ENCODE measurements at places on chromosomes 6 and 20. TPM values are rescaled to one million over a fixed set of nuclear protein-coding genes. Genes with fewer than 3 reads are reported as not detected.

The EBF4 gene
- 15.9 TPM for polyA plus RNA-seq

DNA sequence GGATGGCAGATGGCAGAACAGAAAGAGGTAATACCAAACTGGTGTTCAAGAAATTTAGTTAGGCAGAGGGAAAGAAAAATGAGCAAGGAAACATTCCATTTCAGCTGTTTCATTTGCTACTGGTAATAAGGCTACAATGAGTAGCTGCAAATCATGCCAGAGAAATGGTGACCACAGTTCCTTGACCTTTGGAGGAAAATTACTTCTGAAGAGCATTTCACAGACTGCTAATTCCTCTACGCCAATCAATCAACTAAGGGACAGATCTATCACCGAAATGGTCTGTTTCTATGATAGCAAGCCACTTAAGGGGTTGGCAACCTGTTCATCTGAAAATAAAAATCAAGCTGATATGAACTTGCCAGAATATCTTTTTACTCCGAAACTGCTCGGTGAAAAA, 119.5 kb downstream of the PTPRK start:
- no peak overlapping the region for H3K27ac ChIP-seq
- no peak overlapping the region for H3K4me3 ChIP-seq
- H3K27me3 ChIP-seq = no peaks in the 10 kb centered on the region
- H3K4me1 ChIP-seq = no peaks in the 10 kb centered on the region
- no peak for DNase-seq

DNA sequence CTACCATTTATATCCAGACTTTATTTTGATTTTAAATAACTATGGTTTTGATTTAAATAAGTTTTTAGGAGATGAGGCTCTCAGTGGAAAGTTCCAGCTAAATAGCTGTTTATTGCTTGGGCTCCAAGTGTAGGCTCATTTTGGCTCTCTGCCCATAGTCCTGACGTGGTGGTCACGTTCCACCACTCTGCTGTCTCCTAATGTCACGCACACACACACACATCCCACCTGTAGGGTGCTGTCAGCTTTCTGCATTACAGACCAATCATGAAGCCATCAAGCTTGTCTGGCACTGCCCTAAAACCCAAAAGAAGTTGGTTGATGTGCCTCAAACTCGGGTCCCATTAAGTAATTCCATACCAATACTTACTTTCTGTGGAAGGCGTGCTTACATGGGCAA, 45.4 kb downstream of the PANK2 start:
- no peak overlapping the region for H3K27ac ChIP-seq
- peaks cover 23% of the 10 kb centered on the region for H3K36me3 ChIP-seq
- no peaks in the 10 kb centered on the region for H3K27me3 ChIP-seq
- no peak for DNase-seq
- H3K4me3 ChIP-seq = no peak overlapping the region

The MAS1 gene
- polyA plus RNA-seq = not detected

GRCh38 chr6:28224131-28225055, 682 bp upstream of the ZSCAN9 start:
- H3K27me3 ChIP-seq = no peaks in the 10 kb centered on the region
- H3K36me3 ChIP-seq = peaks cover 24% of the 10 kb centered on the region
- peak overlapping the region; percentile 62 for H3K27ac ChIP-seq
- DNase-seq = peak; percentile 38
- peak overlapping the region; percentile 78 for H3K4me3 ChIP-seq

GRCh38 chr6:43524483-43524961, 7.6 kb downstream of the POLR1C start:
- DNase-seq = no peak
- no peak overlapping the region for H3K4me3 ChIP-seq
- H3K36me3 ChIP-seq = peaks cover 81% of the 10 kb centered on the region
- H3K4me1 ChIP-seq = no peaks in the 10 kb centered on the region
- H3K27ac ChIP-seq = no peak overlapping the region
- no peaks in the 10 kb centered on the region for H3K27me3 ChIP-seq

DNA sequence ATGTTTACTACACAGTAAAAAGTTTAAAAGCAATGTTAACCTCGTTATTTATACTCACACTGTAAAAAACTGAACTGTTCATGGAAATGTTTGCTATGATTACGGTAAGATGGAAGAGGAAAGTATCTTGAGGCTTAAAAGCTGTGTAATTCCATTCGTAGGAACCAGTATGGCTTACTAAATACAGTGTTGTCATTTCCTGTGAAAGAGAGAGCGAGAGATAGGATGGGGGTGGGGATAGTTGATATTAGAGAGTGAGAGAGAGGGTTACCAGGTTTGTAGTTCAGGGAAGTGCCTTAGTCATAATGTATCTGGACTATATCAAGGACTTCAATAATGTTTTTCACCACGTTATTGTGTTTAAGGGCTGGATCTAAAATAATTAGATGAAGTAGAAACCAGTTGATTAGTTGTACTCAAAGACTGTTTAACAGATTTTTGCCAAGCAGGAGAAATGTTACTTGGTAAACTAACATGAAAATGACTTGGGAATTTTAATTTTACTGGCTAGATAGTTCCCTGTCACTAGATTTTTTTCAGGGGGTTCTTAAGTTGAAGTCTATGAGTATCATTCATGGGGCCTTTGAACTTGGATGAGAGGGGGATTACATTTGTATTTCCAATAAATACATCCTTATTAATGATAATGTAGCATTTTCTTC, 30.4 kb downstream of the AFDN start:
- H3K27me3 ChIP-seq = no peaks in the 10 kb centered on the region
- DNase-seq = no peak
- H3K27ac ChIP-seq = peak overlapping the region; percentile 75
- peaks cover 14% of the 10 kb centered on the region for H3K4me1 ChIP-seq

DNA sequence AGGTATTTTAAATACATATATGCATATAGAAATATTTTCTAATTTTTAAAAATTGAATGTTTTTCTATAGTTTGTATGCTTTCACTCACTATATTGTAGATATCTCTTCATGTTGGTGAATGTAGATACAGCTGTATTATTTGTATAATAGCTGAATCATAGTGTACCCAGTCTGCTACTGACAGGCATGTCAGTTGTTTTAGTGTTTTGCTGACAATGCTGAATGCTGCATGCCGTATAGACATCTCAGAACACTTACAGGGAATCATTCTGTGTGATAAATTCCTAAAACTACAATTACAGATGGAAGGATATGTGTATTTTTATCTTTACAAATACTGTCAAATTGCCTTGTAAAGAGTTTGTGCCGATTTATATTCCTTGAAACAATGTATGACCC, 175.4 kb downstream of the SIM1 start:
- H3K27me3 ChIP-seq = no peaks in the 10 kb centered on the region
- no peak overlapping the region for H3K27ac ChIP-seq
- no peak for DNase-seq
- H3K4me3 ChIP-seq = no peak overlapping the region
- H3K36me3 ChIP-seq = no peaks in the 10 kb centered on the region

- H3K4me1 ChIP-seq = no peaks in the 10 kb centered on the region
- DNase-seq = no peak
- no peaks in the 10 kb centered on the region for H3K27me3 ChIP-seq
- no peaks in the 10 kb centered on the region for H3K36me3 ChIP-seq
- H3K4me3 ChIP-seq = no peak overlapping the region
Measured at GRCh38 chr6:53894091-53894490, 99.3 kb downstream of the LRRC1 start.

GRCh38 chr6:45163952-45164766, 164.0 kb upstream of the RUNX2 start:
- no peaks in the 10 kb centered on the region for H3K36me3 ChIP-seq
- H3K27me3 ChIP-seq = no peaks in the 10 kb centered on the region
- DNase-seq = no peak
- no peak overlapping the region for H3K4me3 ChIP-seq

DNA sequence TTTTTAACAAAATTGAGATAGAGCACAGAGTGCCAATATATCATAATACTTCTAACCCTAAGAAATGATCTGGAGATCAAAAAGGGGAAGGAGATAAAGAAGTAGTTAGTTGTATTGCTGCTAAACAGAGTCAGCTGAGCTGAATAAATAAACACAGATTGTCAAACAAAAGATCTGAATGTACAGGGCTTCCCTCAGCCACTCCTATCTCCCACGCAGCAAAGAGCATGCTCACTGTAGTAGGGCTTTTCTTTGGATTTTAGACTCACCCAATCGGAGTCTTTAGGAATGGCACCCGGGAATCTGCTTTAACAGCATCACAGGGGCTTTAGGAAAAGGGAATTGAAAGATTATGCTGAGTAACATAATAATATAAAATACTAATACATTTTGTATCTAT, 222.2 kb upstream of the STXBP5 start:
- H3K4me3 ChIP-seq = no peak overlapping the region
- H3K36me3 ChIP-seq = no peaks in the 10 kb centered on the region
- no peaks in the 10 kb centered on the region for H3K4me1 ChIP-seq
- no peak overlapping the region for H3K27ac ChIP-seq
- H3K27me3 ChIP-seq = no peaks in the 10 kb centered on the region
- no peak for DNase-seq

DNA sequence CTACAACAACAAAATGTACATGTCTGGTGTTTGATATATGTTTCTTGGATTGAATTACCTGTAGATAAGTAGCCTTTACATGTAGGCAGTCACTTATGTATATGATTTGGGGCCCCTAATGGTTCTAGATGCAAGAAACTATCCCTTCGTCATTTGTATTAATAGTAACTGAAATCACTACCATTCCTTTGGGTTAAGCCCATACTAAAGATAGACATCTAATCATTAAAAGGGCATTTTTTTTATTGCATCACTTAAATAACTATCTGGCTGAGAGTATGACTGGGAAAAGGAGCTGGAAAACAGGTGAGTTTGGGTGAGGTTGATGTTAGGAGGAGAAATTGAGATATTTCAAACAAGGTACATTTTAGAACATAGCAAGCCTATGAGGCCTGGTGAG, 213.5 kb upstream of the PLN start:
- DNase-seq = no peak
- no peaks in the 10 kb centered on the region for H3K36me3 ChIP-seq
- no peaks in the 10 kb centered on the region for H3K27me3 ChIP-seq
- no peaks in the 10 kb centered on the region for H3K4me1 ChIP-seq
- H3K27ac ChIP-seq = no peak overlapping the region
- no peak overlapping the region for H3K4me3 ChIP-seq

DNA sequence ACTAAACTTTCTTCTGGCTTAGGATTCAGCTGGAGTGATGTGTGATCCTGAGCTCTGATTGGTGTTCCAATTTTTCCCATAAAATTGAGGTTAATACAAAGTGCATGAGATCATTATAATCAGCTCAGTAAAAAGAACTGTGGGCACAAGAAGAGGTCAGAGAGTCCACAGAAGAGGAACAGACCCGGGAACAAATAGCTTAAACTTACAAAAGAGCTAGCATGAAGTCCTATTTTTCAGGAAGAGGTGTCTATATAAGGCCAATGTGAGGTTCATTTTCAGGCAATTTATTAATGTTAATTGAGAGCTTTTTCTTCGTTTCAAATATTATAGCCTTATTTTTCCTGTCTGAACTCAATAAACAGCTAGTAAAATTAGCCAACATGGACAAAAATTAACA, 26.9 kb upstream of the STX11 start:
- H3K4me1 ChIP-seq = no peaks in the 10 kb centered on the region
- H3K4me3 ChIP-seq = no peak overlapping the region
- H3K27me3 ChIP-seq = peaks cover 8% of the 10 kb centered on the region
- H3K27ac ChIP-seq = no peak overlapping the region
- H3K36me3 ChIP-seq = no peaks in the 10 kb centered on the region

- H3K27me3 ChIP-seq = no peaks in the 10 kb centered on the region
- H3K4me1 ChIP-seq = no peaks in the 10 kb centered on the region
- no peak for DNase-seq
- no peak overlapping the region for H3K27ac ChIP-seq
- H3K36me3 ChIP-seq = peaks cover 43% of the 10 kb centered on the region
Measured at GRCh38 chr20:48945840-48946514, 24.5 kb downstream of the ARFGEF2 start.

DNA sequence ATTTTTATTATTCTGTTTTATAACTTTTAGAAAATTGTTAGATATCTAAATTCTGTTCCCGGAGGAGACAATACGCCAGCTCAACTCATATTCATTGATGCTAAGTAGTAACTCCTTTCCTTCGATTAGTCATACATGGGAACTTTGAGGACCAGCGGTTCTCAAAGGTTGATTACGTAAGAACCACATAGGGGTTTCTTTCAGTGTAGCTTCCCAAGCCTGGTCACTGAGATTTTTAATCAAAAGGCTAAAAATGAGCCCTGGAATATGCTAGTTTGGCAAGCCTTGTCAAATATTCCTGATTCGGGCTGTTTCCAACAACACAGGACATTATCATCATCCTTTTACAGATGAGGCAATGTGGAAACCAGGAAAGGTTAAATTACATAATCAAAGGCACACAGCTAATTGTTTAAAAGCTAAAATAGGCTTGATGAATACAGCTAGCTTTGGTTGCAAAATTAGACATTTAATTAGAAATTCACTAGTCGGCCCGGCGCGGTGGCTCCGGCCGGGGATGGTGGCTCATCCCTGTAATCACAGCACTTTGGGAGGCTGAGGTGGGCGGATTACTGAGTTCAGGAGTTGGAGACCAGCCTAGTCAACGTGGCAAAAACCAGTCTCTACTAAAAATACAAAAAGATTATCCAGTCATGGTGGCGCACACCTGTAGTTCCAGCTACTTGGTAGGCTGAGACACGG, 14.6 kb upstream of the MEI4 start:
- H3K4me3 ChIP-seq = no peak overlapping the region
- H3K4me1 ChIP-seq = no peaks in the 10 kb centered on the region
- H3K27ac ChIP-seq = no peak overlapping the region
- H3K27me3 ChIP-seq = no peaks in the 10 kb centered on the region

- H3K4me1 ChIP-seq = no peaks in the 10 kb centered on the region
- H3K27me3 ChIP-seq = no peaks in the 10 kb centered on the region
- DNase-seq = peak; percentile 51
- peaks cover 10% of the 10 kb centered on the region for H3K36me3 ChIP-seq
- peak overlapping the region; percentile 14 for H3K4me3 ChIP-seq
Measured at GRCh38 chr6:144482142-144482541, 197.0 kb downstream of the UTRN start.

The SERINC3 gene
- polyA plus RNA-seq = 105 TPM

All from SK-N-SH (cell line).